Activated naive CD4-positive, alpha-beta T cell treated with anti-CD3 and anti-CD28 coated beads, Interleukin-2, amount 50 U/mL, for 16 hours (primary cell): ENCODE measurements at places on chromosomes 4 and X.

DNA sequence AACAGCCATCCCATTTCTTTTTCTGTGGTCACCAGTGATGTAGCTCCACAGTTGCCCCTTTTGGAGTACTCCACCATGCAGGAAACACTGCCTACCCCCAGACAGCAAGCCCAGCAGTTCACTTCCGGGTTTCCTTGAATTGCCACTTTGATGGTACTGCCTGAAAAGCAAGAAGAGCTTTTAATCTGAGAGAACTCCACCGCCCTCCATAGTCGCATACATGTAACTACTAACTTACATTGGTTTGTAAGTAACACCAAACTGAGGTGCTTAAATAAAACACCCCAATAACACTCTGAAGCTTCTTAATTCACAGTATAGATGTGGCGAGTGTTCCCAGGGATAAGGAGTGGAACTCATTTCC, 53.6 kb upstream of the HPSE start:
- peak; percentile 25 for DNase-seq

GRCh38 chr4:26179316-26179760, 141.5 kb upstream of the RBPJ start:
- no peak for DNase-seq

DNA sequence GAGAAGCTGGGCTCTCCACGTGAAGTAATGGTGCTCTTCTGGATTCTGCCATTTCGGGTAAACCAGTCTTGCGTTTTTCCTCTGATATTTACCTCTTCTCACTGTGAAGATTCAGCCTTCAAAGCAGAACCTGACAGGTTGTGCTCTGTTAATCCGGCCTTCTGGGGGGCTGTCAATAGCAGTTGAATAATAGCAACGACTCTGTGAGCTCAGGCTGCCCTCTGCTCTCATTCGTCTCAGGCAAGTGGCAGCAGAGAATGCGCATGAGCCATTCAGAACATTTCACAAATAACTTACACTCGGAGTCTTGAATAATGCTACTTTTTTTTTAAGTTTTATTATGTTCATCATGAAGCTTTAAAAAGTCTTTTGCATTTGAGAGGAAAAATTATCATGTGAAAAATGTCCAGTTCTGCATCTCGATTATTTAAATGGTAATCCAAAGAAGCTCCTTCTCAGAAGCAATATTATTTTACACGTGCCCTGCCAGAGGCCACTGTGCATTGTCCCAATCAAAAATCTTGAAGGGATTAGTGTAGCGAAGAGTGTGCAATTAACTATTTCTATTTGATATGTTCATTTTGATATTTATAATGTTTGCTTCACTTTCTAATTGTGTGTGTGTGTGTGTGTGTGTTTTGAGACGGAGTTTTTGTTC, 354.2 kb upstream of the FAT1 start:
- DNase-seq: no peak

GRCh38 chr4:113398441-113399143, 349.1 kb downstream of the ANK2 start:
- DNase-seq: no peak

DNA sequence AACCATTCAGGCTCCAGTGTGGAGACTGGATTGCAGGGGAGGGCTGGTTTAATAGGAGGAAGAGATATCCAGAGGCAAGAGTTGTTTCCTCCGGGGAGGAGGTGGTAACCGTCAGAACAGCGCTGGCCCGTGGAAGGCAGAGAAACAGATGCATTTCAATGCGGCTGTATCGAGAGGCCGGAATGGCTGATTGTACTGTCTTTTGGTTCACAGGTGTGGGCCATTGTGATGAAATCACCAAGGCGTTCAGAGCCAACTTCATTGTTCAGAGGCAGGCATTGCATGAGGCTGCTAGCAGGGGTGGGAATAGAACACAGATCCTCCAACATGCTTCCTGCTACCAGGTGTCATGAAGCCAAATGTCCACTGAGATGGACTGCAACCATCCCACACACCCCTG, 53.0 kb downstream of the SHOX start:
- no peak for DNase-seq

DNA sequence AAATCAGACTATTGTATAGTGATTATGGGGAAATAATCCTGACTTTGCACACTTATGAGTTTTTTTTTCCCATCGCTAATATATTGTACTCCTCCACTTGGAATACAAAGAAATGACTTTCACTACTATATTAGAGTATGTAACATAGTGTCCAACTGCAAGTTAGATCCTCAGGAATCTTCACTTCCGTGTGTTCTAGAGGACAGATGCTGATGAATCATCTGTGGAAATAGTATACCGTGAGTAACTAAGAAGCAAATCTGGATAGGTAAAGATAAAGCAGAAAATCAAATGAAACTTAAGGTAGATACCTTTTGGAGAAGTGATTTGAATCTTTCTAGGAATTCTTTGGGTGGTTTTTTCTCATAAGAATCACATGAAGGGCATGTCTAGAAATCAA, 8.3 kb downstream of the IL21 start:
- DNase-seq: no peak

DNA sequence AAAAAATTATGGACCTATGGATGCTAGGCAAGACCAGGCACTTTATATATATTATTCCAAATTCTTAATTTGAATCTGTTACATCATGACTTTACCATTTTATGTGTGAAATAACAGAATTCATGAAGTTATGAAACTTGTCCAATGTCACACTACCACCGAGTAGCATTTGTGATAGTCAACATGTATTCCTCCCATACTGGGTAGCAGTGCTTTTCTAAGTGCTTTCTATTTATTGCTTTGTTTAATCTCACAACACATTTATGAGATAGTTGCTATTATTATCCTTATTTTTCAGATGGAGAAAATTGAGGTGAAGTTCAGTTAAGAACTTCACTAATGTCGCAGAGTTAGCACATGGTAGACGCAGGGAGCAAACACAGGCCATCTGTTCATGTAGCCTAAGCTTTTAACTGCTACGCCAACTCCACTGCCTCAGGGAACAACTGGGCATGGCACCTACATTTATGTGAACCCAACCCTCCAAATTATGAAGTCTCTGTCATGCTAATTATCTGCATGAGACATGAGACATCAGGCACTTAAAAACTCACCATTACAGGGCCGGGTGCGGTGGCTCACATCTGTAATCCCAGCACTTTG, 20.8 kb downstream of the GUCY1A1 start:
- DNase-seq: no peak

DNA sequence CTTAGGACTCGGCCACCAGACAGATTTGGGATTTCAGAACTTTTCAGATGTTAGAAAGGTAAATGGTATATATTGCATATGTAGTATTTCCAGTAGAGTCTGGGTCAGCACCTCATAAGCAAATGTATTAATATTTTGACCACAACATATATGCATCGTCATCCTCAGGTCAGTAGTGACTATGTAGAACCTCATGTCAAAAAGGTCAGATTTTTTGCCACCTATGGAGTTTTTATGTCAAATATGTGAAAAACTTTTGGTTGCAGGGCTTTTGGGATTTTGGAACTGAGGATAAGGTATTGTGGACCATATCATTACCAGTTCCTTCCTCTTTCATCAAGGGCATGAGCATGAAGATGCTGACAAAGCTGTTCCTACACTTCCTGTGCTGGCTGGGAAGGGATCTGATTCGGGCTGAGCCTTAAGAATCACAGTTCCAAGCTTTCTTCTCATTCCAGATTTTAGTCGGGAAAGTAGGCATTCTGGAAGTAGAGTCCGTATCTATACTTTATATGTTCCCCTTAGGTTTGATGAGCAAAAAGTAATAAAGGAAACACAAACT, 183.0 kb upstream of the PGRMC2 start:
- DNase-seq: no peak

DNA sequence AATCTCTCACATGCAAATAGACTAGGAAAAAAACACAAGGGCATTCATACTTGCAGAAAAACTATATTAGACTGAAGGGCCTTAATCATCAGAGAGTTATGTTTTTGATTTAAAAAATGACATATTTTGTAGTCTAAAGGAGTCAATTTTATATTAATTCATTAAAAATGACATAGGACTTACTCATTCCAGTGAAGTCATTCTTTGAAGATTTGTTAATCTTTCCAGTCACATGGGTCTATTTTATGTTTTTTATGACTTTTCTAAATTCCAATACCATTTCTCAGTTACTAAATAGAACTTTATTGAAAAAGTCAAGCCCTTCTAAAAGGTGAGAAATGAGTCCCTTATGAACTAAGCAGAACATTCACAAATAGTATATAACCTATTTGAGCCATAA, 743.8 kb upstream of the INTU start:
- DNase-seq: no peak

GRCh38 chr4:12319765-12320164, 891.1 kb upstream of the HS3ST1 start:
- no peak for DNase-seq

DNA sequence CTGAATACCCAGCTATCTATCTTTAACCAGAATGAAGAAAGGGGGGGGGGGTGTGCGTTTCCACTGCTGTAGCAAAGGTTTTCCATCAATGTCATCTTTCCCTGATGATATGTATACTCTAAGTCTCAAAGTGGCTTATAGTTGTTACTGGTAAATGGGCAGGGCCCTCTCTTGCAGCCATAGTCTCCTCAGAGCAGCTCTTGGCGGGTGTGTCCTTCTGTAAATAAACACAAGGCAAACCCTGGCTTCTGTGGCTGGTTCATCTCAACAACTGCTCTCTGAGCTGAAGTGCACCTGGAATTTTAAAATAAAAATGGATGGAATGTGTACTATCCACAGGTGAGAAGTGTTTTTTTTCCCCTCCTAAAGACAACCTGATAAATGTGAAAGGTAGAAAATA, 57.5 kb upstream of the SCML1 start:
- no peak for DNase-seq

DNA sequence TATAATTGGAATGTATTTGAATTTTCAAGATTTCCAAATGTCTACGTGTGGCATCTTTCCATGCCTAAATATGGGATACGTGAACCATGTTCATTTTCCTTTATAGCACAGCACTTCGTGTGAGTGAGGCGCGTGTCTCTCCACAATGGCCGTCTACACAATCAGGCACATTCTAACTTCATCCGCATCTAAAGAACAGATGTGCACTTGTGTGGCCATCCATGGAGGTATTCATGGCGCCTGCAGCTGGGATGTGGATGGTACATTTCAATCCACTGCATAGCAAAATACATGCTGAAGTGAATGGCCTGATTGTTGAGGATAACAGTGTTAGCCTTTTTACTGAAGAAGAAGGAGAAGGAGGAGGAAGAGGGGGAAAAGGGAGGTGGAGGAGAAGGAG, 34.5 kb upstream of the TRIM2 start:
- DNase-seq: no peak

DNA sequence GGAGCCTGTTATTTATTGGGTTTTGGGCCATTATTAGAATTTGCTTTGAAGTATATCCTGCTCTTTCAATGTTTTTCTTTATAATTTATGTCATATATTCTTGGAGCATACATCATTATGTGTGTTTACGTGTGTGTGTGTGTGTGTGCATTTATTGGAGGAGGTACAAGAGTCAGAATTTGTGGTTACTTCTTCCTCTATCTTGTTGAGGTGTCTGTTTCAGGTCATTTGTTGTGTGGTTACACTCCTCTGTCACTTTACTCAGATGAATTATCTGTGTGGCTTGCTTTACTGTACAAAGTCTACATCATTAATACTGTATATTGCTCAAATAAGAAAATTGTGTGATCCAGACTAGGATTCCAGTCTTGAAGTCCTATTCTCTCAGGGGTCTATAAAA, 1957.4 kb upstream of the TENM3 start:
- no peak for DNase-seq

DNA sequence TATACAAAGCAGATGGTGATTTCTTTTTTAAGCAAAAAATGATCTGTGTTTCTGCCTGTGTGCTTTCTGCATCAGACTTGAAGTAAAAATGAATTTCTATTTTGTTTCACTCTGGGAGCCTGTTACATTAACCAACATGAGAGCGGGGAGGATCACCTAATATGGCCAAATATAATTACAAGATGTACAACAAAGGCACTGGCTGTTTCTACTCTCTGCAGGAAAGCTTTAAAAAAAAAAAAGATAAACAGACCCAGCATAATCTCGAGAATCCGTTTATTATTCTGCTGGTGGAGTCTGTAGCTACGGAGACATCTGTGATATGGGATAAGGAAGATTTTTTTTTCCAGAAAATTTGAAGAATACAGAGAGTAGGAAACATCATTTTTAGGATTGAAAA, 103.6 kb downstream of the COMMD8 start:
- no peak for DNase-seq

GRCh38 chr4:23135792-23136645, 443.3 kb downstream of the GBA3 start:
- DNase-seq: no peak

DNA sequence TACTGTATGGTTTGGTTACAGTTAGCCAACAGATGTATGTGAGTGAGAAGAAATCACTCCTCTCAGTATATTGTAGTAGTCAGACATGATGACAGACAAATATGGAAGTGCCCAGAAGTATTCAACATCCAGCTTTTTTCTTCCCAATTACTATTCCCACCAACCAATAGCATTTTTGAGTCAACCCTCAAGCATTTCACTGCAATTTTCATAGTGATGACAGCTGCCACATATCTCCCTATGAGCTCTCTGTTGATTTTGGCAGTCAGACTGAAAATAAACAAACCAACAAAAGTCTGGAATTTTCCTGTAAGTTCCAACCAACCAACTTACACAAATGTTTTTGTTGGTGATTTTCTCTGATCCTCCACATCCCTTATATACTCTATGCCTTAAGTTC, 8.2 kb upstream of the TRAM1L1 start:
- DNase-seq: no peak

GRCh38 chr4:151389311-151389710, 19.7 kb upstream of the FHIP1A start:
- no peak for DNase-seq

DNA sequence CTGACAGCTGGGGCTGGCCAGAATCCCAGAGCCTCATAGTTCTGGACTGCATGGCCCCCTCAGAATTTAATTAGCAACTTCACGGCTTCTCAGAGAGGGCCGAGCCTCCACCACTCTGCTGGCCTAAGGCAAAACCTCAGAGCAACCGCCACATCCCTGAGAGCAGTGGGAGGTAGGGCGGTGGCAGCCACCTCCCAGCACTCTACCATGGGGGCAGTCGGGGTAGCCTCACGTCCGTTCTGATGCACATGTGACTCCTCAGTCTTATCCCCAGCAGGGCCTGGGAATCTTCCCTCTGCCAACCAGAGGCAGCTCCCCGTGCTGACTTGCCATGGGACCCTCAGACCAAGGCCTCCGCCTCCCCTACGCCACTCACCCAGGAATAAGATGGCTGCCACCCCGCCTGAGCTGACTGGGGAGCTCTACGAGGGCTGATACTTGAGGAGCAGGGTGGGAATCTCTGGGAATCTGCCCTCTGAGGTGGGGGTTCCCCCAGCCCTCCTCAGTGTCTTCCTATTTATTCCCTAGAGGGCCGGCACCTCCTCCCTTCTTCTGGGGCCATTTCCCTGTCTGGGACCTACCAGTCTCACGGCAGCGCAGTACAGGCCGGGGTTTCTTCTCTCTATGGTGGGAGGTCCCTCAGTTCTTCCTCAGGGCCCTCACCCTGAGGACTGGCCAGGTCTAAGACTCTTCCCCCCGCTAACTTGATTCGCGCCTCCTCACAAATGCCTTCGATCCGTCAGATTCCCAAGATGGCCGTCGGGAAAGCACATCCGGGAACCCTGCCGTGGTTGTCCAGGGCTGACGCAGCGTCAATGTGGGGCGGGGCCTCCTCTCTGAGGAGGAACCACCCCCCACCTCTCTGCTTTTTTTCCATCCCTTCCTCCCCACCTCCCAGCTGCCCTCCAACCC, at the start of gene MAGEC2:
Gene MAGEC2 (minus strand): TSS at position 769 of the 912 bp plus-strand sequence. CDS start 1,303 bp downstream, outside the sequence.
- no peak for DNase-seq
